ENCODE measurements at places on chromosomes 12 and 14. TPM values are rescaled to one million over a fixed set of nuclear protein-coding genes. Genes with fewer than 3 reads are reported as not detected.

ANO4 gene
- 77.3 TPM for total RNA-seq

SMCO3 gene
- total RNA-seq, result not detected

PCED1B gene
- 1.3 TPM for total RNA-seq

ZNF705A gene
- total RNA-seq, result not detected

CIDEB gene
- 5.6 TPM for total RNA-seq

DCAF4 gene
- total RNA-seq, result 14.7 TPM

GLT8D2 gene
- total RNA-seq, result 13.5 TPM

COCH gene
- total RNA-seq, result 36.9 TPM

DCP1B gene
- total RNA-seq, result 14.4 TPM

CLECL1 gene
- not detected for total RNA-seq

ZFHX2 gene
- total RNA-seq, result 5.0 TPM

PRIM1 gene
- 31.0 TPM for total RNA-seq

SIX6 gene
- not detected for total RNA-seq

LHX5 gene
- not detected for total RNA-seq

SLC24A4 gene
- 0.63 TPM for total RNA-seq

LBHD2 gene
- not detected for total RNA-seq

YY1 gene
- total RNA-seq, result 58.8 TPM

FERMT2 gene
- total RNA-seq, result 98.3 TPM

LRTM2 gene
- total RNA-seq, result 8.1 TPM

MAPKAPK5 gene
- total RNA-seq, result 77.3 TPM

PTHLH gene
- total RNA-seq, result not detected

FAM234B gene
- total RNA-seq, result 53.8 TPM

TAS2R42 gene
- not detected for total RNA-seq
